IPS-NIHi11 (cell line): ENCODE measurements at places on chromosomes 2 and 18.

DNA sequence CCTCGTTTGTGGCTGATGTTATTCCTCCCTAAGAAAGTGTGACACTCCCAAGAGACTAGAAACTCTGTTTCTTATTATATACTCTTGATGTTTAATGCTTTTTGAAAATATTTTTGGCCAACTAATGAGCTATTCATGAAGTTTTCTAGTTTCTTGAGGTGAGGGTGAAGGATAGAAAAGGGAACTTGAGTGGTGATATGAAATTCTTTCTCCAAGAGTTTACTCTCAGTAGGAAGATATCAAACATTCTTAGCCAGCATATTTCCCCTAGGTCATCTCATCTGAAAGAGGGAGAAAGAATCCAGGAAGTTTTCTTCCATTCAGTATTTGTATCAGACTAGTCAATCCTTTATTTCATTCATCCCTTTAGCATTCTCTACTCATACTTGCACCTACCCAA, 95.7 kb downstream of the MAP3K20 start:
- DNase-seq, result no peak

DNA sequence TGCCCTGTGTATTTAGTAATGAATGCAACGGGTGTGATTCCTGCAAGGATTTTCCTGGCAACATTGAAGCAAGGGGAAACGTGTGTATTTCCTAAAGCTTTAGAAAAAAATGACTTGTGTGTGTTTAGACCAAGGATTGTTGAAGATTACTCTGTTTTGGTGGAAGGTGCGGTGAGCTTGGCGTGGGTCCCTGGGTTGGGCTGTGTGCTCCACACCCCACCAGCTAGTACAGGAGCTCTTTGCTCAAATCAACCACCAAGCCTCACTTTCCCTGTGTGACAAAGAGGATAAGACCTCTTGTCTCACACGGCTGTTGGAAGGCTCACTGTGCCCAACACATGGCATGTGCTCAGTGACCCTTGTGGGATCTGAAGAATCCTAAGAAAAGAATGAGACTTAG, 21.4 kb upstream of the GREB1 start:
- DNase-seq, result no peak

DNA sequence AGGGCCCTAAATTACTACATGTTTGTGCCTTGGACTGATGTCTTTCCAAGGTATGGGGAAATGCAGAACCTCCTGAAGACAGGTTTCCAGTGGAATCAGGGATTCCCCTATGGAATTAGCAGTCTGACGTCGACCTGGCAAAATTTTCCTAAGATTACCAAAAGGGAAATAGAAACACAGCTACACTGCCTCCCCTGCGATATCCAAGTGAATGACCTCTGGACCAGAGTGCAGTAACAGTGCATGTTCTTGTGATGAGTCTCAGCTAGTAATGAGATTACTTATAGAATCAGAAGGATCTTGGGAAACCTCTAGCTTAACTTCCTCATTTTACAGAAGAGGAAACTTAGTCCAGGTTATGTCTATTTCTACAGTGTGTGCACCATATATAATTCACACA, 21.3 kb upstream of the CHST9 start:
- DNase-seq, result no peak

DNA sequence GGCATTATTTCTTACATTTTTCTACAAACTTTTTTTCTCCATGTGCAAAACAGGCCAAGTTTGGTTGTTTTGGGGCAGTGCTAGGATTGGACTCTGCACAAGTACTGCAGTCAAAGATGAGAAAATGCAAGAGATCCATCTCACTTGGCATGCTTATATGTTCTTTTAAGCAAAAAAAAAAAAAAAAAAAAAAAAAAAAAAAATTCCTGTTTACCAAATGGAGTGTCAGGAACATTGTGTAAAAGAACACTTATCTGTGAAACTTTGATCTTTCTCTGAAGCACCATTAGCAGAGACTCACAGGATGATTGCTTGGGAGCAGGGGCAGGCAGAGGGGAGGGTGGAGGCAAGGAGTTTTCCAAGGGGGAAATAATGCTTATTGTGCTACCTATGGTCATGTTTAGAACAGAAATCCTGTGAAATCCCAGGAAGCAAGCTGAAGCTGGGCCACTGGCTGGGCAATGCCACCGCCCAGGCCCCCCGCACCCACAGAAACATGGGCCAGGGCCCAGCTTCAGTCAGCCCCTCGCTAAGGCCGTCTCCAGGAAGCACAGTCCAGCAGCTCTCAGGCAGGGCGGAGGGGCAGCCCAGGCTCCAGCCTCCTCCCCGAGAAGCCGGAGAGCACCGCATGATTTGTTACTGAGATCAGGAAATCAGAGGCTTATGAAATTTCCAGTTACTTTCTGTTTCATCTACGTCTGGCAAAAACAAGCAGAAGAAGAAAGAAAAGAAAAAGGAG, 229.4 kb downstream of the ZNF516 start:
- no peak for DNase-seq

DNA sequence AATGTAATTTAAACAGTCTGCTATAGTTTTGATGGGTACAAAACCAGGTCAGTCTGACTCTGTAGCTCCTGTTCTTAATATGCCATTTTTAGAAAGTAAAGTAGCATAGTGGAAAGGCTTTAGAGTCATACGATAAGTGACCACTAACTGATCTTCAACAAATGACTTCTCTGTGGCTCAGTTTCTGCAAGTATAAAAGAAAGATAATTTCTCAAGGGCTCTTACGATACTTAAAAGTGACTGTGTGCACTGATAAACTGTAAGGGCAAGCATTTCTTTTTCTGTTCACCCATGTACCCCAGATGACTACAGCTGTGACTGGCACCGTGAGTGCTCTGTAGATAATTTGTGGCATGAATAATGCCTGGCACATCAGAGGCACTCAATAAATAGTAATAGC, 178.7 kb downstream of the LCLAT1 start:
- DNase-seq, result no peak

GRCh38 chr2:219687882-219688559, 60.6 kb downstream of the SLC4A3 start:
- no peak for DNase-seq

DNA sequence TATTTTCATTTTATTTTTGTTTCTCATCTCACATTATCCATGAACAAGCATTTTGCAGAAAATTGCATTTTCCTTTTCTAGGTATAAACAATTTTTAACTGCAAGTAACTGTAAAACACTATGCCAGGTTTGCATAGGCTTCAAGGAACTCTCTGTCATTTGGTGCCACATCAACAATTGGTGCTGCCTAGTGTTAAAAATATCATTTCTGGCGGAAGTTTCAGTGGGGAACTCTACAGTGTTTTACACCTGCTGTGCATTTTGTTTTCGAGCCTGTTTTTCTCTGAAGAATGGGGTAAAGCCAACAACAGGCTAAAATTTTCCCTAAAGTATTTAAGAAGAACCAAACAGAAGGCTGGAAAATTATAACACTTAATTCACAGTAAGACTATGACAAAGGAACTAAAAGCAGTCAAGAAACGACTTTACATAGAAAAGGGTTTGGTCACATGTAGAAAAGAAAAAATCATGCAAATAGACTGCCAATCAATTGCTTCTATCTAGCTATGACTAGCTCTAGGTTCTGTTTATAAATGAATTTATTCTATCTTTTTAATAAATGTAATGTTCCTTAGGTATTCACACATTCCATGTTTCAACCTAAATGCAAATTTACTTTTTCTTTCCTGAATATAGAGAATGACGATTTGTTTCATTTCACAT, 21.4 kb upstream of the FRZB start:
- no peak for DNase-seq

GRCh38 chr2:7132753-7133152, 215.5 kb downstream of the RNF144A start:
- no peak for DNase-seq

- DNase-seq, result no peak
Measured at GRCh38 chr18:22210311-22210754, 40.9 kb downstream of the GATA6 start.

GRCh38 chr2:136207030-136207623, 89.2 kb upstream of the CXCR4 start:
- DNase-seq, result no peak

DNA sequence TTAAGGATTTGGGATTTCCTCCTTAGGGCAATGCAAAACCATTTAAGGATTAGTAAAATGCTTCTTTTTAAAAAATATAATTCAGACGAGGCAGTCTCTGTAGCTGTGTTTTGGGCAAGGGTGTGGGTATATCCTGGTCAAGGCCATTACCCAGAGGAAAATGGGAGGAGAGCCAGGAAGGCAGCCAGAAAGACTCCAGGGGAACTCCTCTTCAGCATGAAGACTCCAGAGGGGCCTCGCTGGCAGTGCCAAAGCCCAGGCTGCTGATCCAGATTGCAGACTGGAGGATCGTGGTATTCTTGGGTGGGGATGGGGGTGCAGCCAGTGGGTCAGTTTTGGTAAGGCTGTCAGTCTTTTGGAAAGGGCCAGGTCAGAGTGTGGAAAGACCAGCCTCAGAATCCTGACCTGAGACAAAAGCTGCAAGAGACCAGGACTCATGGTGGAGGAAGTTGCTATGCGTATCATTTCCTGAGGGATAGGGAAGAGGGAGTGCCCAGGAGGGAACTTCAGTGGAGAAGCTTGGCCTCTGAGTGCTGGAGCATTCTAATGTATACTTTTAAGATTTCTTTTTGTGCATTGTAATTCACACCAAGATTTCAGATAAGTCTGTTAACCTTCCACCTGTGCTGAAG, 20.9 kb upstream of the RAB11FIP5 start:
- no peak for DNase-seq

DNA sequence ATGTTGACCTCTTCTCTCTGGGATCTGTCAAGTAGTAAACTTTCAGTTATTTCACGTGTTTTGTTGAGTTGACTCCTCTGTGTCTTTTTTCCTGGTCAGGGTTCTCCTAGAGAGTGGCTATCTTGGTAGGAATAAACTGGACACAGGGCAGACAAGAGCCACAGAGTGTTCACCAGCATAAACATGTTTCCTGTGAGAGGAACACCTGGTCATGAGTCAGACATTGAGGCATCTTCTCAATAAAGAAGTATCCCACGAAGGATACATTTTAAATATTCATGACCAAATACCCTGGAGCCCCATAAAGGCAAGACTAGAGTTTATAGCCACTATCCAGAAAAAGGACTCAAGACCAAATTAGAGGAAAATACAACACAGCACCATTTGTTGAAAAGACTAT, 269.7 kb upstream of the ZNF521 start:
- no peak for DNase-seq

DNA sequence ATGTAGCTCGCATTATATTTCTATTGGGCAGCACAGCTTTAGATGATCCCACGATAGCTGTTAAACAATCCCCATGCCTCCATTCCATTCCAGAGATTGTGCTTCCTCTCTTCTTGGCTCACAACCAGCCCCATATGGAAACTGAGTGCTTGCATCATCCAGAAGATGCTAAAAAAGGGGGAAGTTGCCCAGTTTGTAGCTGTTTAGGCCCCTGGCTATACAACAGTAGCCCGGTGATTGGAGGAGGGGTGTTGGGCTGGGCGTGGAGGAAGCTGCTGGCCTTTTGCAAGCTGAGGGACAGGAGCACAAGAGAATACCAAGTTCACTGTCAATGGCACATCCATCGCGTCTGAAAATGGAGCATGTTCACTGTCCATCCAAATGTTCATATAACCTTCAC, 360.2 kb downstream of the ALK start:
- no peak for DNase-seq

DNA sequence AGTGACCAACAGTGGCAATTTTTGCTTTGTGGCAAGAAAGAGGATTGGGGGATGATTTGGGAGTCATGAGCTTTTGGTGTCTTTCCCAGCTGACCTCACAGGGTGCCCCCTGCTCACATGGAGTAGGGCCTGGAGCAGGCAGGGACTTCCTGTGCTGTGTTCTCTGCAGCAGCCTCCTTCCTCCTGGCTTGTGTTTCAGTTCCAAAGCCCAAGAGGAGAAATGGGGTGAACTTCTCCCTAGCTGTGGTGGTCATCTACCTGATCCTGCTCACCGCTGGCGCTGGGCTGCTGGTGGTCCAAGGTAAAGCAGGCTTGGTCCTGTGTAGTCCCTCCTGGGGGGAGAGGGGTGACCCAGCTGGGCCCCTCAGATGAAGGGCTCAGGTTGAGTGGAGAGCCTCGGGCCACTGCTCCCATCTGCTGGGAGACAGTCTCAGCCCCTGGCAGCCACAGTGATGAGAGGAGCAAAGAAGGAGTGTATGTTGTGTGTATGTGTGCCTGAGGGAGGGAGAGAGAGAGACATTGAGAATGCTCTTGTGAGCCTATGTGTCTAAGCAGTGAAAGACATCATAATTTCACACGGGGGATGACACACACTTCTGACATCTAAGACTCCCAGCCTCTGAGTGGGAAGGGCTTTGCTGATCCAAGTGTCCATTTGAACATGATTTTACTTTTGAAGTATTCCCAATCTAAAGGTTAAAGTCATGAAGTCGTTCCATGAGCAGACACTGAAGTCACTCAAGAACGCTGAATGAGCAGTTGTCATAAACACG, 27.2 kb downstream of the MARCO start:
- DNase-seq, result no peak

- DNase-seq, result no peak
Measured at GRCh38 chr2:217153510-217153909, 293.6 kb upstream of the TNP1 start.

DNA sequence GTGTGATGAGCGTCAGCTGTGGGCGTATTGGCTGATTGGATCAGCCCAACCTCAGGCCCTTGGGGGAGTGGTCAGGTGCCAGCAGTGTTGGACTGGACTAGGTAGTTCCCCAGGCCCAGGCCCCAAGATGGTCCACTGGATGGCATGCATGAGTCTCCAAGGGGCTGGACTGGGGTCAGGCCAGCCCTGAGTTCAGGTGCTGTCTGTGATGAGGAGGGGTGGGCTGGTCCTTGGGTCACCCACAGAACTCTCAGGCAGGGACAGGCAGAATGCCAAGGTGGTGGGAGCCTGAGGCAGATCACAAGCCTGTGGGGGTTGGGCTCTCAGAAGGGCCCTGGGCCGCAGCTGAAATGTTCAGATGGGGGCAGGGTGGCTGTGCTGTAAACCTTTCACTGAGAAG, 59.5 kb upstream of the THUMPD2 start:
- DNase-seq, result no peak

GRCh38 chr18:51537487-51537886, 340.0 kb upstream of the MEX3C start:
- DNase-seq, result peak; percentile 53

DNA sequence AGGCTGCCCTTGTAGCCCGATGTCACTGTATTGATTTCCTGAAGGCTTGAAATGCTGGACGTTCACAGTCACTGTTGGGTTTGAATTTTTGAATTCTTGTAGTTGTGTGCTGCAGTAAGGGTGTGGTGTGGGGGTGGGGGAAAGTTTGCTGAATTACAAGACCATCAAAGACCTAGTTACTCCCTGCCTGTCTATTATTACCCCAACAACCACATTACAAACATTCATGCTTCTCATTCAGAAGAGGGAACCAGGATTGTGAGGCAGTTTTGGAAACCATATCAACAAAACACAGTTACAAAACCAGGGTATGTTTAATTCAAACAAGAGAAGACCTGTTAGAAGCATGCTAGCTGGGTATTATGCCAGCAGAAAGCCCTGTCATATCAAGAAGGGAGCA, 85.8 kb downstream of the CLHC1 start:
- no peak for DNase-seq

GRCh38 chr2:158134655-158135054, 33.0 kb downstream of the UPP2 start:
- no peak for DNase-seq

GRCh38 chr2:122794100-122794499, 1038.6 kb downstream of the TSN start:
- DNase-seq, result no peak

GRCh38 chr2:15675456-15676195, 84.0 kb downstream of the DDX1 start:
- DNase-seq, result no peak
